ENCODE measurements at places on chromosomes 2 and 18.

DNA sequence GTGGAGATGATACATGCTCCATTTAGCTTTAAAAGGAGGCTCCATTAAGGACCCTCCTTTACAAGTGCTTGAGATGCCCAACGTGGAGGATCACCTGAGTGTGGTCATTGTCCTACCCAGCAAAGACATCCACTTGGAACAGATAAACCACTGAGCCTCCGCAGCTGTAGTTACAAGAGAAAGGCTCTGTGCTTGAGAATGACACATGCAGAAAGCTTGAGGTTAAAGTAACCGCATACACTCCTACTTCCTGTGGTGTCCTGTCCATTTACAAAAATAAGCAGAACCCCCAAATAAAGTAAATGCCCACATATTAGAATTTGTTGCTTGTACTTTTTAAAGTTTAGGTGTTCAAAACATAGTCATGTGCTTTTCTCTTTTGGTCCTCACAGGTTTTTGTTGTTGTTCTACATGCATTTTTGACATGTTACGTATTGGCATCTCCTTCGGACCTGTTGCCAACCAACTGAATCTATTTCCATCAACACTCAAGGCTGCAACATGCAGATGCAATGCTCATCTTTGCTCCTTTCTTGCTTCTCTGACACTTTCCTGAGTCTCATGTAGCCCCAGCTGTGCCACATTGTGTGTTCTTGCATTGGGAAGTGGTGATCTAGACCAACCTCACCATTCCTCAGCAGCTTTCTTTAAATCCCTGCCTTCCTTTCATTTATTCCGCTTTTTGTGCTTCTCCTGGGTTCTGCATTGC lies 56.0 kb downstream of the SERPINB7 start:
- no peak for DNase-seq

GRCh38 chr2:151472966-151473365 lies 63.3 kb downstream of the RIF1 start:
- DNase-seq, result no peak

DNA sequence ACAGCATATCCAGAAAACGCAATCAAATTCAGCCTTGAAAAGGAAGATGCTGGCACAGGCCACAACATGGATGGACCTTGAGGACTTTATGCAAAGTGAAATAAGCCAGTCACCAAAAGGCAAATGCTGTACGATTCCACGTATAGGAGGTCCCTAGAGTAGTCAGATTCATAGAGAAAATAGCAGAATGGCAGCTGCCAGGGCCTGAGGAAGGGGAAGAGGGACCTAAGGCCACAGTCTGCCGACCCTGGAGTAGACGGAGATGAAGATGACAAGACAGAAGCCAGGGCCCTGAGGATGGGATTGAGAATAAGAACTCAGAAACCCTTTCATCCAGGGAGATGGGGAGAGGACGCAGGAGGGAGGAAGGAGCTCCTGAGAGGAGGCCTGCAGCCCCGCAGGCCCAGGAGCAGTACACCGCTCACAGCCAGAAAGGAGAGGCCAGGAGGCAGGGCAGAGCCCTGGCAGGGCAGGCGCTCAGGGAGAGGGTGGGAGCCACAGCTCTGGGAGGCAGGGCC lies 8.1 kb upstream of the MTERF4 start:
- no peak for DNase-seq

DNA sequence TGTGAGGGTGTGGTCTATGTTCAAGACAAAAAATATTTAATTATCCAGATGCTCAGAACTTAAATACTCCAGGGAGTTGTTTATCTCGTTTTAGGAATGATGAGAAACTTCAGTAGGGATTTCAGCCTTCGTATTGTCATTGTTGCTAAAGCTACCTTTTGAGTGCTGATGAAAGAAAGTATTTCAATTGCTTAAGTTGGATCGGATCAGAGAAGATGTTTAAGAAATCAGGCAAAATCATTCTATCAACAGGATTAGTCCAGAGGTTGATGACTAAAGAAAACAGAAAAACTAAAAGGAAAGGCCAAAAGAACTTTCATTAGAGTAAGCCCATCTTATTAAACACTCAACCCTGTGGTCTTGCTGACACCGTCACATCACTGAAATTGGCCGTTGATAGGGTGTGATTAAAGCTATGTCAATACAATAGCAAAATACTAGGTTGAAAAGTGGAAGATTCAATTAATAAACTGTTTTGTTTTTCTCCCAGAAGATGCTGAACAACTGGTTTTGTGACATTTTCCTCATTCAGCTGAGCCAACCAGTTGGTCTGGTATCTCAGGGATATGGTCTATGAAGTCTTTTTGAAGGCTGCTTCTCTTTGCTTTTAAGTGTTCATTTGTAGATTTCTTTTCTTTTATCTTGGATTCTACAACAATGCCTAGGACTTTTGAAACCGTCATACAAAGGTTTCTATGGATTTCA lies 551.7 kb downstream of the SLC4A3 start:
- no peak for DNase-seq

DNA sequence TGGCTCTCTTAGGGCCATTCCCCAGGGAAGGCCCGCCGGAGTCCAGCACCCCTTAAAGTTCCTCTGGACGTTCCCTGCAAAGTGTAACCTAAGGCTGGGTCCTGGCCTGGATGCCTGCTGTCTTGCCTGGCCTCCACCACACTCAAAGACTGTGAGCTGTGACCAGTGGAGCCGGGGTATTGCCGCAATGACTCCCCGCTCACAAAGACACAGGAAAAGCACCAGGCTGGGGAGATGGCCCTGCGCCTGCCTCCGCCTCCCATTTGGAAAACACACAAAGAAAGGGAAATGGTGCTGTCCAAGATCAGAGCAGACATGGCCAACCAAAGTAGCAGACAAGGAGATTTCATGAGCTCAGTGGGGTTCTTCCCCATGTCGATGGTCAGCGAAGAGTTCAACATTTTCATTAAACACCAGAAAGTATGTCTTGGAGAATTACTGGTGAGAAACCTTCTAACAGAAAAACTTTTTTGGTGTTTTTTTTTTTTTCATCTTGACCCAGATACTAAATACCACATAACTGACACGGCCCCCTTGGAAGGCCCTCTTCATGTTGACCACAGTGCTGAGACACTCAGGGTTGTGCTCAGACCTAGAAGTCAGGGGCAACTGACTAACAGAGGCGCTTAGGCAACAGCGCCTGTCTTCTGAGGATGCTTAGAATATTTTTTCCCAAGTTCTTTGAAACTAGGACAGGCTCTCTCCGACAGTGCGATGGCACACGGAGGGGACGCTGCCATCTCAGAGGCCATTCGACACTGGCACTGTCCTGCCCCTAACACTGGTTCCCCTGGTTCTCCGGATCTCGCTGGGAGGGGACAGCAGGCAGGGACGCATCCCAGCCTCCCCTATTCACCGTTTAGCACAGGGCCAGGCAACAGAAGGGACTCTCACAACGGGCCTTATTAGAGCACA lies 226.4 kb upstream of the ID2 start:
- no peak for DNase-seq

GRCh38 chr18:33820517-33821371 lies 242.7 kb downstream of the ASXL3 start:
- DNase-seq, result no peak

- DNase-seq, result no peak
These were observed 74.4 kb upstream of the ASB18 start for GRCh38 chr2:236338495-236339184.

DNA sequence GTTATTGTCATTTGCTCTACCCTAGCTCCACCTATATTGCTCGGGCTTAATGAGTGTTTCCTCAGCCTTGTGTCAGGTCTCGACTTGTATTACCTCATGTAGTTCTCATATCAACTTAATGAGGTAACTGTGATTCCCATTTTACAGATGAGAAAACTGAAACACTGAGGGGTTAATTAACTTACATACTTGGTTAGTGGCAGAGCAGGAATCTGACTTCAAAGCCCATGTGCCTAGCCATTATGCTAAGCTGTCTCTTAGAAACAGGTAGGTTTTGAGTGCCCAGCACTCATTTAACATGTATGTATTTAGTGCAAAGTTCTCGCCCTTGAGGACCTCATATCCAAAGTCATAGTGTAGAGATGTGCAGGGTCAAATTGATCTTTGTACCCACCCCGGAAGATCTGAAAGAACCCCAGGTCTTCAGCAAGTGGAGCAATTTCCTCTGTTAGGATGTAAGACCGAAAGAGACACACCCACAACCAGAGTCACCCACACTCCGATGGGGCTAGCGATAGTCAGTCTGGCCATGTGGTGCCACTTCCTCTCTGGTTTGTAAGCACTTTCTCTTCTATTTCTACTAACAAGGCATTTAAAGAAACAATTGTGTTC lies 121.0 kb upstream of the SLC39A10 start:
- peak; percentile 66 for DNase-seq

- no peak for DNase-seq
These were observed 177.8 kb downstream of the TXNL1 start for GRCh38 chr18:56460581-56460980.

DNA sequence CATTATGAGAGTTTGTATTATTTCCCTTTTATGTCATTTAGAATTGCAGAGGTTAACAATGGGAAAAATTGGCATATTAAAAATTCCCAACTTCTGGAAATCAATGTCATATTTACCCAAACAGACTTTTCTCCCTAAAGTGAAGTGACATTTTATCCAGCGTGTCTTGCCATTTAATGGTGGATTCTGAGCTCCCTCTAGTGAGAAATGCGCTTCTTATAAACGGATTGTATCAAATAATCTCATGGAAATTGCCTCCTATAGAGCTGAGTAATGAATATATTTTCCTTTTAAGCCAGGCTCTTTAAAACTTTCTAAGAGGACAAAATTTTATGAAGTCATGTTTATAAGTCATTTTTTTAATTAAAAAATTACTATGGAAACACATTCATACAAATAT lies 5.7 kb upstream of the GCFC2 start:
- no peak for DNase-seq

DNA sequence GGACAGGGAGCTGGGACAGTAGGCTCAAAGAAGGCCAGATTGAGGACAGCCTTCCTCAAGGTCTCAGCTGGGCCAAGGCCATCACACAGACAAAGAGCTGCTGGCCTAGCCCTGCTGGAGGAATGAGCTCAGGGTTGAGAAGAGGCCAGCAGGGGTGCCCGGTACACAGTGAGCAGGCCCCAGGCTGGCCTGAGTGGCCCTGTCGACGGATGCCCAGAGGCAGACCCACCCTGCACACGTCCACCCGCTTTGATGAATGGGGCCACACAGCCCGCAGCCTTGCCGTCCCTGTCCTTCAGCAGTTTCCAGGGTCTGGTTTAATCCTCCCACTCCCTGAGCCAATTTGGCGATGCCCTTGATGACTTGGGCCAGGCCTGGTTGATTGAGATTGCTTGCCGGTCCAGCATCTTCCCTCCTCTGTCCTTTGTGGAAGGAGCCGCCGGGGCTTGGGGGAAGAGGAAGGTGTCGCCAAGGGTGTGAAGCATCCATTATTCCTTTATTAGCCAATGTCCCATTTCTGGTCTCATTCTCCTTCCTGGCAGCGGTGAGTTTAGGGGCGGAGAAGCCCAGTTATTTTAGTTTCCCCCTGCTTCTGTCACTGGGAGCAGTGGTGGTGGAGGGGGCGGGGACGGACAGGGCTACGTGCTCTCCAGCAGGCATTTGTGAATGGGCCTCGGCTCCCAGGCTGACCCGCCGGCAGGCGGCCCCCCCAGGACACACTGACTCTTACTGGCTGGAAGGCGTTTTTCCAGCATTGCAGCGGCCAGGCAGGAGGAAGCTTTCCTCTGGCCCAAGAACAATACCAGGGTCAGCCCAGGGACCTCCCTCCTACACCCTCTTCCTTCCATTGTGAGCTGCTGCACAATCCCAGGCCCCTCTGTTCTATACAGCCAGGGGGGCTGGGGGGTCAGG lies 141.8 kb downstream of the CTIF start:
- no peak for DNase-seq

DNA sequence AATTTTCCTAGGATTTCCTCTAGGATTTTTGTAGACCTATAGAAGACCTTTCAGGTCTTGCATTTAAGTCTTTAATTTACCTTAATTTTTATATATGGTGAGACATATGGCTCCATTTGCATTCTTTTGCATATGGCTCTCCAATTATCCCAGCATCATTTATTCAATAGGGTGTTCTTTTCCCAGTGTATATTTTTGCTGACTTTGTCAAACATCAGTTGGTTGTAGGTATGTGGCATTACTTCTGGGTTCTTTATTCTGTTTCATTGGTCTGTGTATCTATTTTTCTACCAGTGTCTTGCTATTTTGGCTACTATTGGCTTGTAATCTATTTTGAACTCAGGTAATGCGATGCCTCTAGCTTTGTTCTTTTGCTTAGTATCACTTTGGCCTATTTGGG lies 239.8 kb upstream of the CNTNAP5 start:
- no peak for DNase-seq

GRCh38 chr2:147373800-147374422 lies 470.9 kb upstream of the ACVR2A start:
- DNase-seq, result no peak

DNA sequence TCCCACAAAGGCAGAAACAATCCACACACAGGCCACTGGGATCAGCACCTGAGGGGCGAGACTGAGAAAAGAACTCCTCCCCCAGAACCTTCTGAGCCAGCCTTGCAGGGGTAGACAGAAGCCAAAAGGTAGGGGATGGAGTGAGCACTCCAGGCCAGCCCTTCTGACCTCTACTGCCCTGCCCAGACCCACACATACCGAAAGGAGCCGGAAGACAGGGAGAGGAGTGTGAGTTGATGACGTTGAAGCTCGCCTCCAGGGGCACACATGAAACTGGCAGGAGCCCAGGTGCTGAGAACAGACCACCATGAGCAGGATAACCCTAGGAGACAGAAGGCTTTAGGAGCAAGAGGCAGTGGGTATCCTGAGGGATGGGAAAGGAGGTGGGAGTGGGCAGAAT lies 1.8 kb downstream of the SLC23A3 start:
- DNase-seq, result no peak

DNA sequence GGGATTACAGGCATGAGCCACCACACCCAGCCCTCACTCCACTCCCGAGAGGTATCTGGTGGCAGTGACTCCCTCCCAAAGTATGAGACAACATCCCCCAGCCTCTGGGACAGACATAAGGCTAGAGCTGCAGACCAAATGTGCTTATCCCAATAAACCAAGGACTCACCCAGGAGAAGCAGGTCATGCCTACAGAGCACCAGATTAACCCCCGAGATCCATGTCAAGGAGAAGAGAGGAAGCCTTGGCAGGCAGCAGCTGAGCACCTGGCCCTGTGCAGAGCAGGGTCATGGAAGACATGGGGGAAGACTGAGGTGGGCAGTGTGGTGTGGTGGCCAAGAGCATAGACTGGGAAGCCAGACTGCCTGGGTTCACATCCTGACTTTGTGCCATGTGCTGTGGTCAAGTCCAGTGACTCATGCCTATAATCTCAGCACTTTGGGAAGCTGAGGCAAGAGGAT lies 7.2 kb downstream of the RAB11FIP5 start:
- DNase-seq, result no peak
